ENCODE measurements at places on chromosomes 11 and 22.

DNA sequence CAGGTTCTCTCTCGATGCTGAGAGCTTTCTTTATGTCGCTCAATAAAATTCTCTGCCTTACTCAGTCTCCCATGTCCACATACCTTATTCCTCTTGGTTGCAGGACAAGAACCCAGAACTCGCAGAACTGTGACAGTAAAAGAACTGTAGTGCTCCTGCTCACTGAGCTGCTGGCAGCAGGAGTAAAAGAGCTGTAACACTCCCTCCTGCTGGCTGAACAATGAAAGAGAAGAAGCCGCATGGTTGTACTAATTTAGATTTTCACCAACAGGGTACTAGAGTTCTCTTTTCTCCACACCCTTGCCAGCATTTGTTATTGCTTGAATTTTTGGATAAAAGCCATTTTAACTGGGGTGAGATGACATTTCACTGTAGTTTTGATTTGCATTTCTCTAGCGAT, 433.2 kb downstream of the GUCY1A2 start:
- DNase-seq, result no peak

- no peak for DNase-seq
Measured at GRCh38 chr11:80309301-80309700, 868.5 kb upstream of the TENM4 start.

DNA sequence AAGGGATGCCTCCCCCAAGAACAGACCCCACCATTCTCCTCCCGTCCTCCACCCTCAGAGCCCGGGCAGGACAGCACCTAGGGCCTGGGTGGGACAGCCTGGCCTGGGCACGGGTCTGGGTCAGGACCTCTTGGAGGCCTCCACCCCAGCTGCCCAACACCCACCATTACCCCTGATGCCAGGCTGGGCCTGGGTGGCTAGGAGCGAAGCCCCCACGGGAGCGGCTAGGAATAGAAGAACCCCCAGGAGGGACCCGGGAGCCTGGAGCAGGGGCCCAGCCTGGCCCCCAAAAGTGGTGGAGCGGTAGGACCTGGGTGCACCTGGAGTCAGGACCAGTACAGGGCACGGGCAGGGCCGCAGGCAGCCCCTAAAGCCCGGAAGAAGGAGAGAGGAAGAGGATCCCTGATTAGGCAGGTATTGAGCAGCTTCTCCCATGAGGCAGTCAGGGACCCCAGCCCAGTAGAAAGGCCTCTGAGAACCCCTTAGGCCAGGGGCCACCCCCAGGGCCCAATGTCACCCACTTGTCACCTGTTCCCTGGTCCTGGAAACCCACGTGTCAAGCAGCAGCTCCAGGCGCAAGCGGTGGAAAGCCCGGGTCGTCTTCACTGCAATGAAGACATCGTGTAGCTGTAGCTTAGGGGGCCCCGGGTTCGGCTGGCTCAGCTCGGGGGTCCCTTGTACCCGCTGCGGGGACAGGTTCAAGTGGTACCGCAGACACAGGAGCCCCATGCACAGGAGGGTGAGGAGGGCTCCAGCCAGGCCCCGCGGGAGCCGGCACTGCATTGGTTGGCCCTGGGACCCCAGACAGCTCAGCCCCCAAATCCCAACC, 575 bp downstream of the MFNG start:
- DNase-seq, result no peak

GRCh38 chr22:46090631-46091201, 59.6 kb upstream of the PPARA start:
- DNase-seq, result no peak

- DNase-seq, result no peak
Measured at GRCh38 chr11:119056421-119056999, 495 bp downstream of the HYOU1 start.

GRCh38 chr11:43359422-43359818, 700 bp downstream of the TTC17 start:
- no peak for DNase-seq

DNA sequence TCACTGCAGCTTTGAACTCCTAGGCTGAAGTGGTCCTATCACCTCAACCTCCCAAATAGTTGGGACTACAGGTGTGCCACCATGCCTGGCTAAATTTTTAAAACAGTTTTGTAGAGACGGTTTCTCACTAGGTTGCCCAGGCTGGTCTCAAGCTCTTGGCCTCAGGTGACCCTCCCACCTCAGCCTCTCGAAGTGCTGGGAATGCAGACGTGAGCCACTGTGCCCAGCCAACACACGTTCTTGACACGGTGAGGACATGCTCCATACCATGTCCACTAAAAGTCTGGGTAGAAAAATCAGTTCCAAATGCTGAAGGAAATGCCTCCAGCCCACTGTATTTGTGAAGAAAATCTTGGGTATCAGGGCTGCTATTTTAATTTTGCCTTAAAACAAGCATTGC, 46.9 kb downstream of the PDHX start:
- DNase-seq, result no peak

DNA sequence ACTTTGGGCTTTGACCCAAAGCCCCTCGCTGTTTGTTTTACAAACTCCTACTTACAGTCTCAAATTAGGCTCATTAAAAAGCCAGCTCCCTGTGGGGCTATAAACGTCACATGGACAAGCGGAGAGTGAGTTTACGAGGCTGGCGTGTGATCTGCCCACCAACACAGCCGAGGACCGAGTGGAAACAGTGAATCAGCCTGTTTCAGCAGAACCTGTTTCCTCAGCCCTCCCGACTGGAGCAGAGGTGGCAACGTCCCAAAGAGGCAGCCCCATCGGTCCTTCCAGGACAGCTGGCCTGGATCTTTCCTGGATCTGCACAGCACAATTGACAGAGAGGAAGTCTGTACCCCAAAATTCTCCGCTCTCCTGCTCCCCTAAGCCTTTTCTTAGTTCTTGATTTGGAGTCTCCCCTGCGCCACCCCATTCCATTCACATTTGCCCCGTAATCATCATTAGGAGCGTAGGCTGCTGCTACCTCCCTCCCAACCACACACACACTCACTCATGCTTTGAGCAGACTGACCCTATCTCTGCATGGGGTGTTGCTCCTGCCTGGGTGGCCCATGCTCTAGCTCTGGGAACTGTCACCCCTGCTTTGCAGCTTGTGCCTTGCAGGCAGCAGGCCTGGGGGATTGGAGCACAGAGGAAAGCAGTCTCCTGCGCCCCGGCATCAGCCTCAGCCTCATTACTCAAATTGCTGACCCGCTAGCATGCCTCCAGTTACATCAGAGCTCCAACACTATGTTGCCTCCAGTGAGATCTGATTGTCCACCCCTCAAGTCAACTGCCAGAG, 117.8 kb downstream of the NAT10 start:
- DNase-seq, result no peak

DNA sequence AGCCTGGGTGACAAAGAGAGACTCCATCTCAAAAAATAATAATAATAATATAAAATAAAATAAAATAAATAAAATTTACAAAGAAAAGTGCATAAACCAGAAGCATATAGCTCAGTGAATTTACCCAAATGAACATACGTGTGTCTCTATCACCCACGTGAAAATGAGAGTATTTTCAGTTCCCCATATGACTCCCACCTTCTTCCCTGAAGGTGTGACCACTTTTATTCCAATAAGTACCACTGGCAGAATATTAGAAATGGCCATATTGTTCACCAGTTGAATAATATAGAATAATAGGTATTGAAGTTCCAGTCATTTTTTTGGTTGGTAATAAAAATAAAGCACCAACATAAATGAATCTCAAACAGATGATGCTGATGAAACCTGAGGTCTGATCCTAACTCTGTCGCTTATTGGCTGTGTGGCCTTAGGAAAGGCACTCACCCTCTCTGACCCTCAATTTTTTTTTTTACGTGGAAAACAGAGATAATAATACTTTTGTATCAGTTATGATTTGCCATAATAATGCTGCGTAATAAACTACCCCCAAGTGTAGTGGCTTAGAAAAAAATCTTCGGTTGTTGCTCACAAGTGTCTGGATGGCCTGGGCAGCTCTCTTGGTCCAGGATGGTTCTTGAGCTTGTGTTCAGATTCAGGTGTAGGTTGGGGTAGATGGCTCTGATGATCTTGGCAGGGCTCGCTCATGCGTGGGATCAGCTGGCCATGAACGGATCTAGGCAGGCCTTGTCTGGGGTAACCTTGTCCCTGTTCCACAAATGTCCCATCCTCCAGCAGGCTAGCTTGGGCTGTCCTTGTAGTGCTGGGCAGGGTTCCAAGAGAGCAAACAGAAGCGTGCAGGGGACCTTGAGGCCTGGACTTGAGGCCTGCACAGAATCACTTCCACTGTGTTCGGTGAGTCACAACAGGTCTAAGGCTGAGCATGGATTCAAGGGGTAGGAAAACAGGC, 88.1 kb downstream of the MYO18B start:
- no peak for DNase-seq

- no peak for DNase-seq
Measured at GRCh38 chr11:12362857-12363256, 14.5 kb upstream of the PARVA start.

DNA sequence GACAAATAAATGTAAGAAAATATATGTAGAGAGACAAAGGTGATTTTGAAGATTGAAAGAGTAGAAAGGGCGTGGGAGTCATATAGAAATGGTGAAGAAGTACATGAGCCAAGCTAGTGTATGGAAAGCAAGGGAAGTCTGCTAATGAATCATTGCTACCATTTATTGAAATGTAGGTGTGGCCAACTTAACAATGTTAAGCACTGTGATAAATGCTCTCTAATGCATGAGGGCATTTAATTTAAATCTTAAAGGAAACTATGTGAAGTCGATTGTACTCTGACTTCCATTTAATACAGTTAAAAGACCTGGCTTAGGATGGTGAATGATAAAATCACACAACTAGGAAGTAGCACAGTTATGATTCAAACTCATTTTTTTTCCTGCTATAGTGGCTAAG, 219.9 kb downstream of the CASP12 start:
- DNase-seq, result no peak

DNA sequence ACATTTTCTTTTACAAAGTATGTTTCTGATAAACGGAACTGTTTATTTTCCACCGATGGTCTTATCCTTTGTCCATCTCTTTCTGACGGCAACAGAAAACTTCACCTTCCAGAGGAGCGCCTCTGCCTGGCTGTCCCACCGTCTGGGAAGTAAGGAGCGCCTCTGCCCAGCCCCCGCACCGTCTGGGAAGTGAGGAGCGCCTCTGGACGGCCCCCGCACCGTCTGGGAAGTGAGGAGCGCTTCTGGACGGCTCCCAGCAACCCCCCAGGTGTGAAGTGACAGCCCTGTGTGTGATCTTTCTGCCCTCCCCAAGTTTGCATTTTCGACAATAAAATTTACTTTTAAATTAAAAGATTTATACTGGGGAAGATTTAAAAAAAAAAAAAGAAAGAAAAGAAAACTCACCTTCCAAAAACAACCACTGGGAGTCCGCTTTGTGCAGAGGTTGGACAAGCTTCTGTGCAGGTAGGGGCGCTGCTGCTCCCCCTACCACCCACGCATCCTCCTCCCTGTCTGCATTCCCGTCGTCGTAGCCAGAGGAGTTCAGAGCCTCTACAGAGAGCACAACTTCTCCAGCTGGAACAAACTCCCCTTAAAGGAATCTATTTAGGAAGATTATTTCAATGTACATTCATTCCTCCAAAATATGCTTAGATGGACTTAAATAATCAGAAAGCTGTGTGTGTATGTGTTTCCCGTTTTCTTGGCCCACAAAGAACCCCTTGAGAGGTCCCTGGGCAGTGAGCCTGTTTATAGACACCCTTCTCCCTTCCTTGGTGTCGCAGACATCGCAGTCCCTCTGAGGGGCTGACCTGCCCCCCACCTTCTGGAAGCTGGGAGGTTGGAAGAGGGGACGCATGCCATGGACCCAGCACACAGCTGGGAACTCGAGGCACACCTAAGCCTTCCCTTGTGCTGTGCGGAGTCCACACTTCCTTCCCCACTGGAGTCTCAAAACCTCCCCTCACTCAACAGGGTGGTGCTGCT, 849 bp upstream of the APOBEC3B start:
- no peak for DNase-seq

DNA sequence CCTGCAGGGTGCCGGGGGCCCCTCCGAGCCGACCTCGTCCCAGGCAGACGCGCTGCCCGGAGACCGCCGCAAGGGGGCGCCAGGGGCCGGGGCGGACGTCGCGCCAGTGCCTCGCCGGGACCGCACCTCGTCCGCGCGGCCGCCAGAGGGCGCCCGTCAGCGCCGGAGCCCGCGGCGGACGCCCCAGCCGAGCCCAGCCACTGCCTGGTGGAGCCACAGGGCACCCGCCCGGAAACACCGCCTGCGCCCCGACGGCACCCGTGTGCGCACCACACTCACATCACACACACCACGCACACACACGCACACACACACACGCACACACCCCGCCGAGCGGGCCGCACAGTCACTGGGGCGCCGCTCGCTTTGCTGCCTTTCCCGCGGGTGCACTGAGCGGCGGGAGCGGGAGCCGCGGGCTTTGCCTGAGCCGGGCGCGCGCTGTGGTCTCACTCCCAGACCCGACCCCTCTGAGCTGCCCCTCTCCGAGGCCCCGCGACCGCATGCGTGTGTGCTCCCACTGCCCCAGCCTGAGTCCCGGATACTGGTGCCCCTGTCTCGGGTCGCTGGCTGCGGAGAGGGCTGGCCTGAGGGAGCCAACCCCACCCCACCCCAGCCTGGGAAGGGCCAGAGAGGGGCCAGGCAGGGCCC, 449.3 kb downstream of the OPCML start:
- peak; percentile 12 for DNase-seq

DNA sequence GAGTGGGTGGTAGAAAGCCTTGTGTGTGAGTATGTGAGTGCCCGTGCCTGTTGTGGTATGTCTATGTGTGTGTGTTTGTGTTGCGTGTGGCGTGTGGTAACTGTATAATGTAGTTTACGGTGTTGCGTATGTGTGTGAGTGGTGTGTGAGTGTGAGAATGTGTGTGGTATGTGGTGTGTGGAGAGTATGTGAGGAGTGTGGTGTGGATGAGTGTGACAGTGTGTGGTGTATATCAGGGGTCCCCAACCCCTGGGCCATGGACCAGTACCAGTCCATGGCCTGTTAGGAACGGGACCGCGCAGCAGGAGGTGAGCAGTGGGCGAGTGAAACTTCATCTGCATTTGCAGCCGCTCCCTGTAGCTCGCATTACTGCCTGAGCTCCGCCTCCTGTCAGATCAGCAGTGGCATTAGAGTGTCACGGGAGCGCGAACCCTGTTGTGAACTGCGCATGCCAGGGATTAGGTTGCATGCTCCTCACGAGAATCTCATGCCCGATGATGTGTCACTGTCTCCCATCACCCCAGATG, 5.7 kb downstream of the UPK3A start:
- peak; percentile 2 for DNase-seq

GRCh38 chr11:64590763-64591221, at the start of gene SLC22A12:
TSS of gene SLC22A12 (plus strand) at chr11:64591220. CDS start at chr11:64591557, 337 bp downstream.
- DNase-seq, result no peak

DNA sequence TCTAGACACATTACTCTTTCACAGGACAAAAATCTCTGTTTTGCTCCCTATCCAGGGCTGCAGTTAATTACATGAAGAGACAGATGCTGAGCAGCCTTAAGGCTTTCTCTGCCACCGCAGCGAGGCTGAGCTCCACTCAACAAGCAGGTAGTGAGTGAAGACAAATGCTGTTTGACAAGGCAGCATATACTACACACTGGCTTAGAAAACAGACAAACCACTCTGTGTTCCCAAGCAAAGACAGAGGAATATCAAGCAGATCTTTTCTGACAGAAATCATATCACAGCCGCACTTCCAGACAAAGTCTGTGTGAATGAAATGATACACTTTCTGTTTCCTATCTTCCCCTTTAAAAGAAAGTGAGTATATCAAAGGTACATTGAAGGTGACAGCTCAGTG, 368.1 kb downstream of the DCDC1 start:
- no peak for DNase-seq

- no peak for DNase-seq
Measured at GRCh38 chr11:117932426-117932825, 3.2 kb upstream of the TMPRSS13 start.

GRCh38 chr22:40450616-40451015, 80.2 kb downstream of the SGSM3 start:
- DNase-seq, result no peak

Measured in NCI-H748 treated with DMSO at 0.1 percent for 48 hours (cell line).